ENCODE measurements at places on chromosomes 6 and 20.
A peak's percentile ranks its signal among the peaks of the same experiment; 100 is the strongest.

- no peak for DNase-seq
Measured at GRCh38 chr20:24533449-24533848, 64.0 kb downstream of the SYNDIG1 start.

GRCh38 chr6:80530103-80530502, 423.6 kb downstream of the BCKDHB start:
- DNase-seq: no peak

DNA sequence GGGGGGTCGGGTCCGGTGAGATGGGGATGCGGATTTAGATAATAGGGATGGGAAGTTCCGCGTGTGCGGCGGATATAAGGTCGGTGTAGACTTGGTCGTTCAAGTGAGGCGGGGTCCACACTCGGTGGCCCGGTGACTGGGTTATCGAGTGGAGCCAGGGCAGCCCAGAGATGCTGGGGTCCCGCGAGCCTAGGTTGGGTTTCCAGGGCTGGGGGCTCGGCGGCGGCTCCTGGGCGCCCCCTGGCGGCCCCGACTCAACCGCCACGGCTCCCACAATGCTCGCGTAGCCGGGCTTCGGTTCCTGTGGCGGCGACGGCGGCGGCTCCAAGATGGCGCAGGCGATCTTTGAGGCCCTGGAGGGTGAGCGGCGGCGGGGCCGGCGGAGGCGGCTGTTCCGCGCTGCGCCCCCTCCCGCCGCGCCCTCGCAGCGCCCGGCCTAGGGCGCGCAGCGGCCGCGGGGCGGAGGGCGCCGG, at the start of gene ZNF341:
Gene ZNF341 (plus strand): TSS at position 304 of the 473 bp plus-strand sequence. CDS start 26 bp downstream, at position 330.
- DNase-seq: no peak

- no peak for DNase-seq
Measured at GRCh38 chr6:34519971-34520644, 36.0 kb downstream of the SPDEF start.

GRCh38 chr6:70996106-70996505, 39.2 kb upstream of the B3GAT2 start:
- DNase-seq: no peak

DNA sequence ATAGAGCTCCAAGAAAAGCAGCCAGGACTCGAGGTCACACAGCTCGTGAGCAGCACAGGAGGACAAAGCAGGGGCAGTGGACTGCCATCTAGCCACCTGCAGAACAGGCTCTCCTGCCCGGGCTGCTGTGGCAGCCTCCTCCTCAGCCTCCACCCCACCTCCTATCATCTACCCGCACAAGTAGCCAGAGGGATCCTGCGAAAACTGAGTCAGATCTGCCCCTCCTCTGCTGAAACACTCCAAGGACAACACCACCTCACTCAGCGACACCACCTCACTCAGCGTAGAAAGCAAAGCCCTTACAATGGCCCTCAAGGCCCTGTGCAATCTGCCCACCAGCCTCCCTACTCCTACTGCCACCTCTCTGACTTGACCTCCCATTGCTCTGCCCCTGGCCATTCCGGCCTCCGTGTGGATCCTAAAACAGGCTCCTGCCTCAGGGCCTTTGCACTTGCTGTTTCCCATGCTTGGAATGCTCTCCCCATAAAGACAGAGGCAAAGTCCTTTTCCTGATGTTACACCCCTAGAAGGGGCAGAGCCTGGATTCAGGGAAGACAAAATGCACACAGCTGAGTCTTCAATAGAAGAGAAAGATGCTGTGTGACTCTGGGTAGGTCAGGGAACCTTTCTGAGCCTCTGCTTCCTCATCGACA, 19.3 kb downstream of the PREX1 start:
- DNase-seq: no peak

- DNase-seq: no peak
Measured at GRCh38 chr20:21102603-21103311, 3.4 kb downstream of the LINC00237 start.

DNA sequence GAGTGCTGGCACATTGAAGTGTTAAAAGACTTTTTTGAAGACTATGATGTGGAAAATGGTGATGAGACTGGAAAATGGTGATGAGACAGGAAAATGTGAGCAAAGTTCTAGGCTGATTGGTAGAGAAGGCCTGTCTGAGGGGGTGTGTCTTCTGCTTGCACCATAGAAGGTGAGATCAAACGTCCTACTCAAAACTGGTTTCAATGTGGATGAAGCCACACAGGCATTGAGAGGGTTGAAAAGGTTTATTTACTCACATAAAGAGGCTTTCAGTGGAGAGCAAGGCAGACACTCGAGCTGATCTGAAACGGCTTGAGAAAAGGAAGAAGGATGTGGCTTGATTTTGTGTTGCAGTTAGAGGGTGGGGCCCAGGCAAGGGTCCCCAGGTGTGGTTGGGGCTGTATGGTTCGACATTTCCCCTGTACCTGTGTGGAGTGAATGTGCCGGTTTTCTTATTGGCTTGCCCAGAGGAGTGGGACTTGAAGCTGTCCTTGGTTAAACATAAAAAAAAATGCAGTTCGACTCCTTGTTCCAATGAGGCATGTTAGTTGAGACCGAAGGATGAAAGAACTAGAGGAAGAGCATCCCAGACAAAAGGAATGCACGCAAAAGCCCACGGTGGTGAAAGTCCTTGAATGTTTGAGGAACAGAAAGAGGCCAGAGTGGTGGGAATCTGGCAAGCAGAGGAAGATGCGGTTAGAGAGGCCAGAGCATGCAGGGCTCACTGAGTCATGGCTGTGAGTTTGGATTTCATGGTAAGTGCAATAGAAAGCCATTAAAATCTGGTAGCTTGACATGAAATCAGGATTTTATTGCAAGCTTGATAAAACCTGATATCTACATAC, 172.3 kb downstream of the EPM2A start:
- no peak for DNase-seq

DNA sequence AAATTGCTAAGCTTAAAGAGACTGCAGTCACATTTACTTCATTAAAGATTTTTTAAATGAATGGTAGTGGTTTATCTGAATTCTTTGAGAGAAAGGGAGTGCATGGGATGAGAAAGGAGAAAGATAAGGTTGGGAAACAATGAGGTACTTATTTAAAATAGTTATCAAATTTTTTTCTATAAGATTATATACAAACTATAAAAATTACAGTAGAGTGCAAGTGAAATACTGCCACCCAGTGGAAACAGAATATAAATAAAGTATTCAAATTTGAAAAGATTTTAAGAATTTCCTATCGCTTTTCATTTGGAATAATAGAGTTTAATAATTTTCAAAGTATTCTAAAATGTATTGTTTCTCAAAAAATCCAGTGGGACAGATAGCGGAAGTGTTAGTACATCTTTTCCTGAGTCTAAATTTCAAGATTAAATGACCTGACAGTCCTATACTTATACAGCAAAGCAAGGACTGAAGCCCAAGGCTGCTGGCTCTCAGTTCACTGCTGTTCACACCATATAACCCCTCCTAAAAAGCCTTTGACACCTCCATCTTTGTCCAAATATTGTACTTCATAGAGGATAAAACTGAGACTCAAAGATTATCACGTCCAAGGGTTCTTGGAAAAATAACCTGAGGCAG, 31.1 kb downstream of the EPM2A start:
- no peak for DNase-seq

DNA sequence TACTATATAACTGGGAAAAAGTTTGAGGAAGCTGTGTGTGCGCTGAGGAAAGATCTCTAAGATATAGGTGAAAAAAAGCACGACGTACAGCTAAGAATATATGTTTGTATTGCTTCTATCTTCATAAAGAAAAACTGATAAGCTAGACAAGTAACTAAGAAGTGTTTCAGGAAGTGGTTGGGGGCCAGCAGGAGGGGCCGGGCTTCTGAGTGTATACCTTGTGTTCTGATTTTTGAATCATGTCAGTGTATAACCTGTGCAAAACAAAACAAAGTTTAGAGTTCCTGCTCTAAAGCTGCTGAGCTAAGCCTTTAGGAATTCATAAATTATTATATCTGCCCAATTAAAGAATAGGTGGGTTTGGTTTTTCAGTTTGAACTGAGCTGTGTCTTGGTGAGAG, 7.9 kb upstream of the OSER1 start:
- no peak for DNase-seq

GRCh38 chr20:25058051-25058846, at the start of gene ACSS1:
Gene ACSS1 (minus strand): TSS chr20:25058139. CDS start chr20:25058102, 37 bp downstream.
- peak; percentile 86 for DNase-seq

DNA sequence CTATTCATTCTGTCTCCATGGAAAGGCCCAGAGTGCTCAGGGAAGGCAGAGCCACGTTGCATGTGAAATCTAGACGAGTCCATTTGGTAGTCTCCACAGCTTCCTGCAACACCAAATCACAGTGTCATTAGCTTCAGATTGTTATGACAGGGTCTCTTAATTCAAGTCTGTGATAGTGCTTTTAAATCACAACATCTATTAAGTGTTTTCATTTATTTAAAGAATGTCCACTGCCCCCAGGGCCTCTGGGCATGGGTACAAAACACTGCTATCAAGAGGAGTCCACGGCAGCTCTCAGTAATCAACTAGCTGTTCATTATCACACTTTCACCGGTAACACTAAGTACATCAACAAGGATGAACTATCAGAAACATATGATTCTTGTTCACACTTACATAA, 455.9 kb upstream of the JARID2 start:
- no peak for DNase-seq

- DNase-seq: no peak
Measured at GRCh38 chr6:33896391-33897188, 92.8 kb upstream of the MLN start.

DNA sequence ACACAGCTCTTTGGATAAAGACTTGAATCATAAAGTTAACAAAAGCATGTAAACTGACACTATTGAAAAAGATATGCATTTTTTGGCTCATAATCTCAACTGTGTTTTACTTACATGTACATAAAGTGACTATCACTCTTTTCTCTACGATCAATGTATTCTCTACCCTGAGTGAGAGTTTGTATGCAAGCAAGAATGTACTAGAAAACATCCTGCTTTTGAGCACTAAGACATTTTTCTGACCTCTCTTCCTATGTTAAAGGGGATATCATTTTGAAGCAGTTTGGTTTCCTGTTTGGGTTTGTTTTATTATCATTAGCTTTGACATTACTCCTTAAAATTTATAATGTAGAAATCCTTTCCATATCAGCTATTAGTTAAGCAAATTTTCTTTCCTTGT, 910.8 kb downstream of the C6orf118 start:
- DNase-seq: no peak

DNA sequence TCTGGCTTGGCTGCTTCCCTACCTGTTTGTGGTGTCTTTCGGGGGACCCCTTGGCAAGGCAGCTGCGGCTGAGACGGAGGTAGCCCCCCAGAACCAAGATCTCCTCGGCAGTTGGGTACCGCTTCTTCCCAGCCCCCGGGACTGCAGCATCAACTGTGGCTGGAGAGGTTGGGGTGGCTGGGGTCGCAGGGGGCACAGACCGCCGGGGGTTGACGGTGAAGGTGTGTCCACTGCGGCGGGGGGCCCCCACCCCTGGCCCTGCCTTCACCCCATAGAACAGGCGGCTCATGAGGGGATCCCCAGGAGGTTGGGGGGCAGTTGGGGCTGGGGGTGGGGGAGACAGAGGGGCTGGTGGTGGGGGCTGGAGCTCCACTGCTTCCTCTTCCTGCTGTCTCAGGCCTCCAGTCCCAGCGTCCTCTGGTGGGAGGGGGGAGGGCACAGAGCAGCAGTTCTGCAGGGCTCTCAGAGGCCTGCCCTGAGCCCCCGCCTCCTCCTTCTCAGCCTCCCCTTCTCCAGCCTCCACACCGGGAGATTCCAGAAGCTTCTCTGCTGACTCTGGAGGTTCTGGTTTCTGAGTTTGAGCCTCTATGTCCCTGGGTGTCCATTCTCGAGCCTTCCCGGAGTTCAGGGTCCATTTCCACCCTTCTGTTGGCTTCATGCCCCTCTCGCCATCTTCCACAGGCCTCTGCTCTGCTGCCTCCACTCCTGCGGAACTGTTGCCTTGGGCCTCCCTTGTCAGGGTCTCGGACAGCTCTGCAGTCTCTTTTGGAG, 1.9 kb downstream of the PPP1R18 start:
- no peak for DNase-seq

- peak; percentile 87 for DNase-seq
Measured at GRCh38 chr6:154537511-154538325, 27.2 kb upstream of the CNKSR3 start.

- DNase-seq: peak; percentile 57
Measured at GRCh38 chr6:3382326-3383279, 74.2 kb downstream of the SLC22A23 start.

DNA sequence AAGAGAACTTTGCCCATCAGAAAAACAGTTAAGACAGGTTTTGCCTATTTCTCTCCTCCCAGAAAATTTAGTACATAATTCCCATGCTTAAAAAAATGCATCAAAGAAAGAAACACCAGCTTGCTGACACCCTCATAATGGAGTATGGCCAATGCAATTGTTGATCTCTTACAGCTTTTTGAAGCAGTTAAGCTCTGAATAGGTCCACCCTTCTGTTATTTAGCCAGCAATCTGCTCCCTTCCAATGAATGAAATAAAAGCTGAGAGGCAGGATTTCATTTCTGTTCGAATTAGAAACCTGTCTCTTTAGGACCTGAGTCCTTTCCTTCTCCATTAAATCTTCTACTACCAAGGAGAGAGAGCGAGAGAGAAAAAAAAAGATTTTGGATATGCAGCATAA, 288.7 kb downstream of the RNF144B start:
- no peak for DNase-seq

- peak; percentile 25 for DNase-seq
Measured at GRCh38 chr6:122790028-122790422, 967 bp downstream of the SMPDL3A start.

All from large intestine (tissue), 12 donors.